Stimulated activated CD4-positive, alpha-beta T cell treated with anti-CD3 and anti-CD28 coated beads, Interleukin-4, amount 100 ng/mL, for 24 hours (primary cell): ENCODE measurements at places on chromosomes 2 and 18.
A peak's percentile ranks its signal among the peaks of the same experiment; 100 is the strongest.

DNA sequence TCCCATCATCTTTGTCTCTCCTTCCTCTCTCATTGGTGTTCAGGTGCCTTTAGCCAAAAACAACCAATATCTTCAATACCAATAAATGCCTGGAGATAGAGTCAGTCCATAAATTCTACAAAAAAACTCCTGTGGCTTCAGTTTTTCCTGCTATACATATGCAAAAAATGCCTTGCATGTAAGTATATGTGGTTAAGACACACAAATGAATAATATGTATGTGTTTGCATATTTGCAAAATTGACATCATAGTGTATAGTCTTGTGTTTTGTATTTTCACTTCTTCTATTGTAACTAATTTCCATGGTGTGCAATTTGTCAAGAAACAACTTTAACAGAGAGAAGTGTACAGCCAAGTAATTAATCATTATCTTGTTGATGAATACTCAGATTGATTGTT is 115.5 kb downstream of the NYAP2 start:
- no peak for DNase-seq

GRCh38 chr18:21313576-21313975 is 71.5 kb downstream of the GREB1L start:
- DNase-seq: no peak

- DNase-seq: peak; percentile 2
Observed at GRCh38 chr2:240500561-240501423, 57.0 kb downstream of the ANKMY1 start.

GRCh38 chr2:190682168-190682567 is 33.3 kb downstream of the NAB1 start:
- no peak for DNase-seq

DNA sequence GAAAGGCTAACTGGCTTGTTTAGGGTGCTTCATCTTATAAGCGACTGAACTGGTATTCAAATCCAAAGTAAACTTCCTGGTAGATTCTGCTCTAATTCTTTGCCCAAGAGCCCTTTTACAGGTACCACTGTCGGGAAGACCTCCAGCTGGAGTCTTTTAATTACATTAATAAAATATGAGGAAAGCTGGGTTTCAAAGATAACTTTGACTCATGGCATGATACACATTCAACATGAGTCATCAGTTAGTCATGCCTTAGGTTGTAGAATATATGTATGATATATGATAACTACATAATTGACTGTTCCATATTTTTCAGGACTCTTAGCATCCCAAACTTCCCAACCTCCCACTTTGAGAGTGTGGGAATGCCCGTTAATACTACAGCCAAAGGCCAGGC is 32.3 kb downstream of the ZCCHC2 start:
- DNase-seq: no peak

DNA sequence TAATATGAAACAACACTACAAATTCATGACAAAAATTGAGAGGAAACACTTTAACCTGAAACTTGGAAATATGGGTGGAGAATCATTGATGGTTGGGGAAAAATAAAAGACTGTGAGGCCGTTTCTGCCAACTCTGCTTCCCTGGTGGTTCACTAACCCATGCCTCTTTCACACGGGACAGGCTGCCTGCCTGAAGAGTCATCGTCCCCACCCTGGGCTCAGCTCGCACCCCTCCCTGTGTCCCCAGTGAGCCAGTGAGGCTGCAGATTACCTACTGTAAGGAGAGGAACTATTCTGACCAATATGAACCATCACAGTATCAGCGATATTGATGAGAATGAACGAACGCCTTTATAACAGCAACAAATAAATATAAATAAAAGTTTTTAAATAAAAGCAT is 357.8 kb upstream of the CDH20 start:
- DNase-seq: no peak

GRCh38 chr2:58739033-58739432 is 497.9 kb upstream of the FANCL start:
- DNase-seq: no peak

- no peak for DNase-seq
Observed at GRCh38 chr2:117801826-117802225, 12.7 kb upstream of the DDX18 start.

DNA sequence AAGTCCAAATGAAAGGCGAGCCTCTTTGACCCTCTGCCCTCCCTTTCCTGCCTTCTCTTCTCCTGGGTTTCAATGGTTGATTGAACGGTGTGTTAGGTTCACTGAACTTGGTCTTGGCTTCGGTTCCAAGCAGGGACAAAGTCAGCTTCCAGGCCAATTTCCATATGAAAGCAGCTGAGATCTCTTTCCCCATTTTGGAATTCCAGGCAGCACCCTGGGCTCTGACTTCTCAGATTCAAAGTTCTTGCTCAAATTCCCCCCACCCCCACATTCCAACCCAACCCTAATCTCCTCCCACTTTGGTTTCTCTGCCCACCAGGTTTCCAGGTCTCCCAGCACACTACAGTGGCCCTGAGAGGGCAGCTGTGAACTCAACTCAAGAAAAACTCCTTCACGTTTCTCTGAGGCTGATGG is 231.0 kb downstream of the INSIG2 start:
- no peak for DNase-seq

GRCh38 chr2:38835015-38835601 is 40.6 kb downstream of the DHX57 start:
- DNase-seq: no peak

- DNase-seq: no peak
Observed at GRCh38 chr2:15568874-15569273, 7.7 kb upstream of the NBAS start.

DNA sequence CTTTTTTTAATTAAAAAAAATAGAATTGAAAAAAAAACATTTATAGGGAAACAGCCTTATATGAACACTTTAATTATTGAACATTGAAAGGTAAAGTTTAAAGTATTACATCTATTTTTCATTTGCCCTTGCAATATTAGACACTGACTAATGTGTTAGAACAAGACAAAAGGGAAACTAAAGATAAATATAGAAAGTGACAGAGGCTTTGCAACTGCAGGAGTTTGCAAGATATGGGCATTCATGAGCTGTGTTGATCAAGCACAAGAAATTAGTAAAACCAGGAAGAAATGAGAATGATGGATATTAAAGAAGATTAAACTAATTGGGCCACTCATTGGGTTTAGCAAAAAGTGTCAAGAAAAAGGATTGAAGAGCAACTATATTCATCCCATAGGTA is 1097.7 kb upstream of the CELF4 start:
- no peak for DNase-seq

- DNase-seq: no peak
Observed at GRCh38 chr2:39470580-39470979, 33.5 kb upstream of the MAP4K3 start.

DNA sequence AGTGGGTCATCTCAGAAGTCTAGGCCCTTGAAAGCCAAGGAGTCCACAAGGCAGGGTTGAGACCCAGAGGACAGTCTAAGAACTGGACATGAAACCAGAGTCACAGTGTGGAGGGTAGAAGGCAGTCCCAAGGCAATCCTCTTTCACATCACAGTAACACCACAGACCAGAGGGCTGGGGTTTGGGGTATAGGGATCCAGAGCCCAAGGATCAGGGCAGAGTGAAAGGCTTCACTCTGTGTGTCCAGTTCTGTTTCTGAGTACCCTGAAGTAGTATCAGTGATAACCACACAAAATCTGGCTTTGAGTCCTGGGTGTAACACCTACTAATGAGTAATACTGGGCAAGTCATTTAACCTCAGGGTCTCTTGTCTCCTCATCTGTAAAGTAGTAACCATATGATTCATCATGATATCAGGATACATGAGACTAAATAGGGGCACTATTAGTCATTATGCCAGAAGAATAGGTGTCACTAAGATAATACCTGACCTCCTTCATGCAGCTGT is 91.0 kb downstream of the ICA1L start:
- DNase-seq: peak; percentile 6

DNA sequence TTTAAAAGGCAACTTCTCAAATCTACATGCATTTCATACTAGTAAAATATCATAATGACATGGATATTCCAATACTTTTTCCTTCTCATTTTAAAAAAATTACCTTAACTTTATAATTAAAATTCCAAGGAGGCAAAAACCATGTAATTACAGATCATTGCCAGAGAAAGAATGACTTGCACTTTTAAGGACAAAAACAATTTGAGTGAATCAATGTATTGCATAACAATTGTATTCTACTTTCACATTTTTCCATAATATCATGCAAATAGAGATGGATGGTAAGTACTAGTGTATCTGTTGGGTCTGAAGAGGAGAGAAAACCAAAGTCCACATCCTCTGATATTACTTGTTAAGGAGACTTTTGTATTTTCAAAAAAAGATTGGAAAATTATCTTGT is 89.5 kb upstream of the NCK2 start:
- no peak for DNase-seq

DNA sequence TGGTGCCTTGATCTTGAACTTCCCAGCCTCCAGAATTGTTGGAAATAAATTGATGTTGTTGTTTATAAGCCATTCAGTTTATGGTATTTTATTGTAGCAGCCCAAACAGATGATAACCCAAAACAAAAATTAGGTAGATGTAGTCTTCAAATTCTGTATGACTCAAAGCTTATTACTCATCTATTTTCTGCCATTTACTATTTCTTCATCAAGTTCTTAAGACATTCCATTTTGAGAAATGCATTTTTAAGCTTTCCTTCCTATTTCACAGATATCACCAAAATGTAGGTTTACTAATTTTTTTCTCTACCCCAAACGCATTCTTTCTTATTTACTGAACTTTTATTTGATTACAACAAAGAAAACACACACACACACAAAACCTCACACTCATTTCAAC is 148.2 kb downstream of the RND3 start:
- no peak for DNase-seq

- DNase-seq: no peak
Observed at GRCh38 chr2:239773228-239774141, 251.7 kb downstream of the NDUFA10 start.

- DNase-seq: no peak
Observed at GRCh38 chr2:121436918-121437317, 93.8 kb upstream of the RNU4ATAC start.

DNA sequence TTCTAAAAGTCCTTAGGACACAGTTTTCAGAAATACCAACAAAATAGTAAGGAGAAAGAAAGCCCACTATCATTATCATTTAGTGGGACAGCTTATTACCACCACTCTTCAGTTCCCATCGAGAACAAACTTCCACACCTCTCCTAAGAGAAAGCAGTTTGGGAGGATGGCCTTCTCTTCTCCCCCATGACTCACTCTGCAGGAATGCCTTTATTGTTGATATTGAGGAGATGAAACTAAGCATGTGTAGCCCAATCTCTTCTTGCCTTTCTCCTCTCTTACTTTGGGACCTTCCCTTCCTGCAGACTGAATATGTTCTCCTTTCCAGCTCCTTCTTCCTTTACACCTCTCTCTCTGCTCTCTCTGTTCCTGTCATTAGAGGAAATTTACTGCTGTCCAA is 30.0 kb upstream of the ERMN start:
- DNase-seq: no peak

GRCh38 chr18:27005589-27005988 is 140.1 kb upstream of the AQP4 start:
- DNase-seq: no peak

- DNase-seq: peak; percentile 35
Observed at GRCh38 chr2:40554665-40555294, 102.9 kb upstream of the SLC8A1 start.

DNA sequence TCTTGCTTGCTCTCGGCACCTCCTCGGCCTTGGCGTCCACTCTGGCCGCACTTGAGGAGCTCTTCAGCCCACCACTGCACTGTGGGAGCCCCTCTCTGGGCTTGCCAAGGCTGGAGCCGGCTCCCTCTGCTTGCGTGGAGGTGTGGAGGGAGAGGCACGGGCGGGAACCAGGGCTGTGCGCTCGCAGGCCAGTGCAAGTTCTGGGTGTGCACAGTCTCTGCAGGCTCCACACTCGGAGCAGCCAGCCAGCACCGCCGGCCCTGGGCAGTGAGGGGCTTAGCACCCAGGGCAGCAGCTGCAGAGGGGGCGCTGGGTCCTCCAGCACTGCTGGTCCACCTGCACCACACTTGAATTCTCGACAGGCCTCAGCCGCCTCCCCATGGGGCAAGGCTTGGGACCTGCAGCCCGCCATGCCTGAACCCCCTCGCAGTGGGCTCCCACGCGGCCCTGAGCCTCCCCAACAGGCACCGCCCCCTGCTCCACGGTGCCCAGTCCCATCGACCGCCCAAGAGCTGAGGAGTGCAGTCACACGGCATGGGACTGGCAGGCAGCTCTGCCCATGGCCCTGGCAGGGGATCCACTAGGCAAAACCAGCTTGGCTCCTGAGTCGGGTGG is 411.2 kb upstream of the CHAC2 start:
- DNase-seq: no peak

GRCh38 chr2:132754867-132755472 is 85.0 kb upstream of the LYPD1 start:
- DNase-seq: no peak

GRCh38 chr18:57666818-57667497 is 45.3 kb upstream of the NARS1 start:
- no peak for DNase-seq

- no peak for DNase-seq
Observed at GRCh38 chr2:173874003-173874893, 90.9 kb downstream of the SP3 start.

DNA sequence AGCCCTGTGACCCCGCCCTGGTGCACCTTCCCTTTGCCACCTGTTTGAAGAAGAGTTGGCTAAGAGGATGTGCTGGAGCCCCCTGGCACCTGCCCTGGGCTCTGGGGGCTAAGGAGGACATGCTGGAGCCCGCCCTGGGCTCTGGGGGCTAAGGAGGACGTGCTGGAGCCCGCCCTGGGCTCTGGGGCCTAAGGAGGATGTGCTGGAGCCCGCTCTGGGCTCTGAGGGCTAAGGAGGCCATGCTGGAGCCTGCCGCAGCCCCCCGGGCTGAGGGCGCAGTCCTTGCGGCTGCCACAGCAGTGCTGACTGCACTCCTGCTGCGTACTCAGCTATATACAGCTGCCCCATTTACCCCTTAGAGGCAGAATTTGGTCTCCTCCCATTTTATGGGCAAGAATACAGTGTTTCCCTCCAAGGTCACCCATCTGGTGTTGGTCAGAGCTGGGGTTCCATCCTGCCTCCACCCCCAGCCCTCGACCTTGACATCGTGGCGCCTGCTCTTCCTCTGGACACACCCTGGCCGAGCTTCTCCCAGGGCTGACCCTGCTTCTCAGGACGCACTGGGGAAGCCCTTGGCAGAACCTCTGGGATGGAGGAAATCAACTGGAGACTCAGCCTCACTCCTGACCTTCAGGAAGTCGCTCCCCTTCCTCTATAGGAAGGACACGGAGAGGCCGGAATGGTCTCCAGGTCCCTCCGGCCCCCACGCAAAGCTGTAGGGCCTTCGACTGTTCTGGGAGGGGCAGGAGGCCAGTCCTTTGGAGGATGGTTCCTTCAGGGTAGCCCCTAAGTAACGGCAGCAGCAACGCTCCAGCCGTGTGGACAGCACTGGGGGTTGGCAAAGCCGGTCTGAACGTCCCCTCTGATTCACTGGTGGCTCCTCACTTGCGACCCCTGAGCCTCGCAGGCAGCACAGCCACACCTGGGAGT is 65.0 kb upstream of the HPCAL1 start:
- no peak for DNase-seq

- peak; percentile 93 for DNase-seq
Observed at GRCh38 chr2:96531872-96532505, 4.6 kb upstream of the ARID5A start.
